ENCODE measurements at places on chromosomes 11 and 22.

DNA sequence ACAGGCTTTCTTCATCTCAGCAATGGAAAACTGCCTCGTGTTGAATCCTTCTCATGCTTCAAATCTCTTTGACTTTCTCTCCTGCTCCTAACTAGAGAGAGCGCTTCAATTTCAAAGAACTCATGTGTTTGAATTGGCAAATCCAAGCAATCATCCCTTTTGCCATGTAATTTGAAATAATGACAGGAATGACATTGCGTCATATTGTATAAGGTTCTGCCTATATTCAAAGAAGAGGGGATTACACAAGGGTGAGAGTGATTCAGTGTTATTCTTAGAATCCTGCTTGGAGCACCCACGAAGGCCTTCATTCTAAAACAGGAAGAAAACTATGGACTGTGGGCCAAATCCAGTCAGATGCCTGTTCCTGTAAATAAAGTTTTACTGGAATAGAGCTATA lies 720.6 kb downstream of the JRKL start:
- DNase-seq = no peak

DNA sequence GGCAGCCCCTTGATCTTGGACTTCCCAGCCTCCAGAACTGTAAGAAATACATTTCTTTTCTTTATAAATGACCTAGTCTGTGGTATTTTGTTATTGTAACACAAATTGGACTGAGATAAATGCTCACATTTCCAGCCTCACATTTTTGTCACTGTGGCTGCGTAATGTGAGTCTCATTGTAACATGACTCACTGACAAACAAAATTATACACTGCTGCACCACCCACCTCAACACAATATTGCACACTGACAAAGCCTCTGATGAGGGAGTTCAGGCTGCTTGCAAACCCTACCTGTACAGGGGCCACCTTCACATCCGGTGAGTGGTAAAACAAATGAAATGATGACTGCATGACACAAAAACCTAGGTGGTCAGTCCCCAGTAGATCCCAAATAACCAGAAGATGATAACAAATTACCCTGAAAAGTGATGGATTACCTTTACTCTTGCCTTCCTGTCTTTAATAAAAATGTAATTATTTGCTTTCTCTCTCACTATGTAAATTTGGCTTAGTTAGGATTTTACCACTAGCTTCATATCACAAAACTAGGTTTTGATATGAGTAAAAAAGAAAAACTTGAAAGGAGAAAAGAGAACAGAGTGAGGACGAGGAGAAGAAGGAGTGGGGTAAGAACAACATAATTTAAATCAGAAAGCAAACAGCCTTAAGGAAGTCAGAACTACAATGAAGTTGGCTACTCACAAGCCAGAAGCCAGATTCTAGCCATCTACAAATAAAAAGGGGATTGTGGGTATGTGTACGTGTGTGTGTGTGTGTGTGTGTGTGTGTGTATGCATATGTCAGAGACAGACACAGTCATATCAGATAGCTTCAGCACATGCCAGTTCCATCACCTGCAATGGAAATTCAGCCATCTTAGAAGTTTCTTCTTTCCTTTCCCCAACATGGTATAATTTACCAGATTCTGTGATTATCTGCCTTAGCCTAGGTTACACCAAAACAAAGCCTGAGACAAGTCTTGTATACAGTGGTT lies 53.4 kb upstream of the SESN3 start:
- no peak for DNase-seq

GRCh38 chr22:25404556-25404927 lies 159.9 kb upstream of the GRK3 start:
- DNase-seq = no peak

- no peak for DNase-seq
These were observed 55.5 kb downstream of the PAK1 start for GRCh38 chr11:77418155-77418970.

DNA sequence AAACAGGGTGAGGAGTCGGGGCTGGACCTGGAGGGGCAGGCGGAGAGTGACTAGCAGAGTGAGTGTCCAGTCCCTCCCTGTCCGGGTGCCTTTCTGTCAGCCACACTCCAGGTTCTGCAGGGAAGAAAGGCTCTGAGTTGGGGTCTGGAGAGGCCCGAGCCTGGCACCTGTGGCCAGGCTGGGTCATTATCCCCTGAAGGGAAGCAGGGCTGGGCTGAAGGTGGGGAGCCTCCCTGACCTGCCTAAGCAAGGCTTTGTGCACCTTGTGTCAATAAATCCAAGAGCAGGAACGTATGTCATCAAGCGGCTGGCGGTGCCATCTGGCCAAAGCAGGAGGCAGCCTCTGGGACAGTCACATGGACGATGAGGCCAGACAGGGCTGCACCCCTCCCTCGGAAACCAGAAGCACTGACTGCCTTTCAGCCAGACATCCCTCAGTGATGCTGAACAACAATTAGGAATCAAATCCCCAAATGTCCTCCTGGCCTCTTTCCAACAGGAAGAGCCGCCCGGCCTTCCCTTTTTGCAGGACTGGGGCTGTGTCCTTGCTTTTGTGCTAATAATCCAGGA lies 73.9 kb upstream of the FGF3 start:
- no peak for DNase-seq

DNA sequence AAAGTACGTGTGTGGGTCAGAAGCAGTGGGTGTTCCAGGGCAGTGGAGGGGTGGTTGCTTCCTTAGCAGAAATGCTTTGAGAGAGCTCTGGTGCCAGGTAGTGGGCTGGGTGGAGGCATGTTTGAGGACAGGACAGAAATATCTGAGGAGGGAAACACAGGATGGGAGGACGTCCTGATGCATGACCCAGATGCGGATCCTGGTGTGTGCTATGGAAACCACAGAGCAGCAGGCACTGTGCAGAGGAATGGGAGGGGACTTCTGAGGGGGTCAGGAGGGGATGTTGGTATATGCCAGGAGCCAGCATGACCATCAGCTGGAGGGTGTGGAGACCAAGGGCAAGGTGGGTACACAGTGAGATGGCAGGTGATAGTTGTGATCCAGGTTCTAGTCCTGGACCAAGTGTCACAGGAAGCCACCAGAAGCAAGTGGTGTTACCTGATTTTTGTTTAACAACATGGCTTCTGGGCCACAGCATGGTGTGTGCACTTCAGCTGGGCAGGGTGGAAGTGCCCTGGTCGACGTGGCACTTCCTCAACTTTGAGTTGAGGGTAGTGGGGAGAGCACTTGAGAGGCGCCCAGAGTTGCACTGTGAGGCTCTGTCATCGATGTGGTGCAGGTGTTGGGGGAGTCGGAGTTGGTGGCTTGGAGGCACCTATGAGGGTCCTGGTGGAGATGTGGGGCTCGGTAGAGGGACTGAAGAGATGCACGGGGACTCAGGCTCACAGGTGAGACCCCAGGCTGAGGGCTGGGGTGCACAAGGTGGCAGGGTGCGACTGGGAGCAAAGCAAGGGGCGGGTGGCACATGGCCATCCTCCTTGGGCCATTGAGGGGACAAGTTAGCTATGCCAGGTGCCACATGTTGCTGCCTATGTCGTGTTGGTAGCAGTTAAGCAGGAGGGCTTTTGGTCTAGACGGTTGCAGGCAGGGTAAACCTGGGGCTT lies 7.5 kb downstream of the DGCR8 start:
- no peak for DNase-seq

- no peak for DNase-seq
These were observed 51.7 kb downstream of the GAB4 start for GRCh38 chr22:16956290-16956689.

DNA sequence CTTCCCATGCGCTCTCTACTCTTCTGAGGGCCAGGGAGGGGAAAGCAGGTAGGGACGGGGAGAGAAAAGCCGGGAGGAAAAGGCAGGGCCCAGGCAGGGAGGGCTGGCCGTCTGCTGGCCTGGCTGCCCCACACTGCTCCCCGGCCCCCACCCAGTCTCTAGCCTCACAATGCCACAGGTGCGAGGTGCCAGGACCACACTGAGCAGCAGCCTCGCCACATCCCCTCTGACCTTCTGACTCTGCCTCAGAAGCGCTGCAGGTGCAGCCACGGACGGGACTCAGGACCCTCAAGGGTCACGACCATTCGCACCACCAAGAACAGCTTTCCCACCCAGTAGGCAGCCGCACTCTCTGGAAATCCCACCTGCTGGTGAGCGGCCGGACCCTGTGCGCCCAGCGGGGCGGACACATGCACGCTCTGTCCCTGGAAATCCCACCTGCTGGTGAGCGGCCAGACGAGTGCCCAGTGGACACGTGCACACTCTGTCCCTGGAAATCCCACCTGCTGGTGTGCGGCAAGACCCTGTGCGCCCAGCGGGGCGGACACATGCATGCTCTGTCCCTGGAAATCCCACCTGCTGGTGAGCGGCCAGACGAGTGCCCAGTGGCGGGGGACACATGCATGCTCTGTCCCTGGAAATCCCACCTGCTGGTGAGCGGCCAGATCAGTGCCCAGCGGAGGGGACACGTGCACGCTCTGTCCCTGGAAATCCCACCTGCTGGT lies 20.1 kb downstream of the TOLLIP start:
- DNase-seq = no peak

- DNase-seq = no peak
These were observed 240.2 kb downstream of the FAT3 start for GRCh38 chr11:92464822-92465221.

DNA sequence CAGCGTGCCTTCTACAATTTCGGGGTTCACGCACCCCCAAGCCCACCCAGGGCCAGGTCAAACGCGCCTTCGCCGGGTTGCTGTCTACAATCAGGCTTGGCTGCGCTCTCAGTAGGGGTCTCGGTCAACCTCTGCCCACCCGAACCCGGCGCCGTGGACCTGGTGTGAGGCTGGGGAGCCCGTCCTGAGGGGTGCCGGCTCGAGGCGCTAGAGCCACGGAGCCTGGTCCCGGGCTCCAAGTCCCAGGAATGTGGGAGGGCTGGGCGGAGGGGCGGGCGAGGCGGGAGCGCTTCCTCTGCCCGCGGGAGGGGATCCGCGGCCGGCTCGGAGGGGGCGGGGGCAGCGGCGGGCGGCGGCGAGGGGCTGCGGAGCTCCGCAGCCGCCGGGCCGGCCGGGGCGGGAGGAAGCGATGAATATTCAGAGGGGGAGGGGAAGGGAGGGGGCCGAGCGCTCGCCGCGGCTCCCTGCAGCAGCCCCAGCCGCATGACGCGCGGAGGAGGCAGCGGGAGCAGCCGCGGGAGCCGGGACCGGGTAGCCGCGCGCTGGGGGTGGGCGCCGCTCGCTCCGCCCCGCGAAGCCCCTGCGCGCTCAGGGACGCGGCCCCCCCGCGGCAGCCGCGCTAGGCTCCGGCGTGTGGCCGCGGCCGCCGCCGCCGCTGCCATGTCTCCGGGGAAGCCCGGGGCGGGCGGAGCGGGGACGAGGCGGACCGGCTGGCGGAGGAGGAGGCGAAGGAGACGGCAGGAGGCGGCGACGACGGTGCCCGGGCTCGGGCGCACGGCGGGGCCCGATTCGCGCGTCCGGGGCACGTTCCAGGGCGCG lies at the start of gene PTPRJ:
TSS of gene PTPRJ (plus strand) at position 472 of the 819 bp plus-strand sequence. CDS start 354 bp downstream, outside the sequence.
- no peak for DNase-seq

- DNase-seq = no peak
These were observed 75.0 kb upstream of the AMPD3 start for GRCh38 chr11:10379871-10380568.

DNA sequence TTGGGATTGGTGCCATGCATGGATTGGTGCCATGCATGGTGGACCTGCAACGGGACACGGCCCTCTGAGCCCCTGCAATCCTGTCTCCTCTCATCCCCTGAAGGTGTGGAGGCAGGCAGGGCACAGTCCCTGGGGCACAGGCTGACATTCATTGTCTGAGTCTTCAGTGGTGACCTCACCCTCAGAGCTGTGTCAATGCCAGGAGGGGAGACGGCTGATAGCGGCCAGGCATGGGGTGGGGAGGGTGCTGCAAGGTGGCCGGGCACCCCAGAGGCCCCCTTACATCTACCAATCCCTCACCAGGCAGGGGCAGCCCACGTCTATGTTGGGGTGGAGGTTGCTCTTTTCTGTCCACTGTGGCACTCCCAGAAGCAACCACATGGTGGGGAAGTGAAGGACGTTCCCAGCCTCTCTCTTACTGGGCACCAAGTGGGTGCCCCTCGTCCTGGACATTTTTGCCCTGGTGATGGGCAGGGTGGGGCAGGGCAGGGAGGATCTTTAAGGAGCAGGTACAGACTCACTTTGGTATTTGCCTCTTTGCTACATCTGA lies 47.6 kb downstream of the NECTIN1 start:
- no peak for DNase-seq

GRCh38 chr11:2798951-2799761 lies 86.4 kb downstream of the CDKN1C start:
- no peak for DNase-seq

- DNase-seq = no peak
These were observed 73.9 kb downstream of the PPFIBP2 start for GRCh38 chr11:7587712-7588111.

GRCh38 chr22:50007057-50007511 lies 5.5 kb downstream of the IL17REL start:
- no peak for DNase-seq

GRCh38 chr22:49083607-49084006 lies 744.1 kb downstream of the BRD1 start:
- DNase-seq = no peak

DNA sequence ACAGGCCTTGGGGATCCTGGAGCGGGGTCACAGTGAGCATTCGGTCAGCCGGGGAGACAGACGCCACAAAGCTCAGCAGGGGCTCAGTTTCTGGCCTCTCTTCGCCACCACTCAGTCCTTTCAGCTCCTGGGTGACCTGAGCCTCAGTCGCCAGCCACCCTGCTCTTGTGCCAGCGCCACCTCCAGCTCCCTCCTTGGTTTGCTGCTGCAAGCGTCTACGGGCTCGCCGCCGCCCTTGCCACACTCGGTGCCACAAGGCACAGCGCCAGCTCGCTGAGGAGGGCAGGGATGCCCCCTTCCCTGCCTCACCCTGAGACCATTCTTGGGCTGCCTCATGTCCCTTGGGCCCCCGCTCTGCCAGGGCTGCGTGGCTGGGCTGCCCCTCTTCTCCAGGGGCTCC lies 1.5 kb upstream of the EEF1G start:
- DNase-seq = no peak

GRCh38 chr22:45781966-45782365 lies 110.3 kb downstream of the ATXN10 start:
- DNase-seq = no peak
